ENCODE measurements at places on chromosomes 12 and 14. TPM values are rescaled to one million over a fixed set of nuclear protein-coding genes. Genes with fewer than 3 reads are reported as not detected.

Gene B3GNT4
- total RNA-seq: 0.20 TPM

Gene CLEC4C
- total RNA-seq: not detected

Gene RD3L
- total RNA-seq: not detected

Gene DUSP6
- 293 TPM for total RNA-seq

Gene CELA1
- not detected for total RNA-seq

Gene ABHD12B
- not detected for total RNA-seq

Gene BEGAIN
- total RNA-seq: 0.20 TPM

Gene TAS2R50
- 1.2 TPM for total RNA-seq

Gene ACVRL1
- total RNA-seq: 393 TPM

Gene RNASE3
- total RNA-seq: not detected

Gene RASSF9
- total RNA-seq: 10.9 TPM

Gene STON2
- total RNA-seq: 49.0 TPM

Gene ANO4
- total RNA-seq: 1.3 TPM

Gene CEBPE
- not detected for total RNA-seq

Gene SLC17A8
- not detected for total RNA-seq

Gene TDRD9
- total RNA-seq: 0.99 TPM

Data from lung microvascular endothelial cell (primary cell).